Tongue (tissue), 3 donors: ENCODE measurements at places on chromosomes 3 and 15. TPM values are rescaled to one million over a fixed set of nuclear protein-coding genes. Genes with fewer than 3 reads are reported as not detected.

Gene ACTRT3
- total RNA-seq = 1.7 TPM

Gene AHSG
- total RNA-seq = not detected

Gene GCNT3
- total RNA-seq = 5.3 TPM

DNA sequence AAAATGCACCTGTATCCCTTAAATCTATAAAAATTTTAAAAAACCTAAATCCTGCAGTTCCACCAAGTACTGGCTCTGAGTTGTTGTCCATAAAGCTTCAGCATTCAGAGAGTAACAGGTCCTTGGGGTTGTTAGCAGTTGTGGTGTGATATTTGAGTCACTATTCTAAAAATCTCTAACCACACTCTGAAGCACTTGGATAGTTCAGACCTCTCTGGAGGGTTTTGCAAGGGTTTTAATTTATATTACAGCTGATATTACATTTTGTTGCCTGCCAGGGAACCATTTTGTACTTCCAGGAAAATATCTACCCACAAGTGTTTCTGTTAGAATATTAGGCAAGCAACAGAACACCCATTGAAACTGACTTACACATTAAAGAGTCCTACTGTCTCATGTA lies 255.6 kb downstream of the TBL1XR1 start:
- no peak for DNase-seq

DNA sequence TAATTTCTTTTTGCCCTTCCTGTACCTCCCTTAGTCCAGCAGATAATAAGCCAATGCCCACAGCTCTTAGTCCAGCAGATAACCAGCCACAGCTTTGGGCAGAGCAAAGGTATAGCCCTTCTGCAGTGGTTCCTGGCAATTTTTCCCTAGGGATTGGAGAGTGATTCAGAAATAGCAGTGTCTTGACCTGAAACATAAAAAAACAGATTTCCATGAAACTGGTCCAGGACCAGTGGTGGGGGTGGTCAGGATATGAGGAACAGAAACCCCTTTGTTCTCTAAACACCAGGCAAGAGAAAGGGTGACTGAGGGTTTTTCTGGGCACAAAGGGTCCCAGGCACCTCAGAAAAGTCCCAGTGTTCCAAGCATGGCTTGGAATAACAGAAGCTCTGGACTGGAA lies 103.4 kb downstream of the ARRDC4 start:
- no peak for DNase-seq

DNA sequence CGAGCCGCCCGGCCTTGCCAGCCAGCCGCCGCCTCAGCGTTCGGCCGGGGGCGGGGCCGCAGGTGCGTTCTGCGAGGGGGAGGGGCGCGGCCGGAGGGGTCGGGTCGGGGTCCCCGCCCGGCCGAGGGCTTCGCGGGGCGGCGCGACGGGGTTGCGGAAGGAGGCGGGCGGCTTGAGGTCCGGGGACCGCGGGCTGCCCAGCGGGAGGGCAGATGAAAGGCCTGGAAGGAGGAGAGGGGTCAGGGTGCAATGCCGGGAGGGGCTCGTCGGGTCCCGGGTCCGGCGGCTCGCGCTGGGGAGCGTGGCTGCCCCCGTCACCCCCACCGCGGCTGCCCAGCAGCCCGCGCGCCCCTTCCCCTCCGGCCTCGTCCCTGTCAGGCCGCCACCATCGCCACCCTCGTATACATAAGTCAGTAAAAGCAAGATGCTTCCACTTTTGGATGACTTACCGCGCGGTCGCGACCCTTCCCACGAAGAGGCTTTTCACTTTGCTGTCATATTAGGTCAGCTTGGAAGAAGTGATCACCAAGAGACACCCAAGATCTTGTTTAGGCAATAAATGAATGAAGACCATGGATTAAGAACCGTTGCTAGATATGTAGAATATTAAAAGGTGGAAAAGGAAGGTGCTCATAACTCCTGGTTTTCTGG lies 620 bp upstream of the ANP32A start:
- DNase-seq = peak; percentile 33

- DNase-seq = no peak
Observed at GRCh38 chr3:155393316-155393715, 99.8 kb upstream of the STRIT1 start.

- no peak for DNase-seq
Observed at GRCh38 chr15:91784973-91785709, 68.4 kb upstream of the SLCO3A1 start.

GRCh38 chr15:101795455-101795854 lies 7.9 kb upstream of the OR4F6 start:
- no peak for DNase-seq
